ENCODE measurements at places on chromosomes 1 and 21.

GRCh38 chr1:182338806-182339370, 52.7 kb downstream of the GLUL start:
- no peak for DNase-seq

DNA sequence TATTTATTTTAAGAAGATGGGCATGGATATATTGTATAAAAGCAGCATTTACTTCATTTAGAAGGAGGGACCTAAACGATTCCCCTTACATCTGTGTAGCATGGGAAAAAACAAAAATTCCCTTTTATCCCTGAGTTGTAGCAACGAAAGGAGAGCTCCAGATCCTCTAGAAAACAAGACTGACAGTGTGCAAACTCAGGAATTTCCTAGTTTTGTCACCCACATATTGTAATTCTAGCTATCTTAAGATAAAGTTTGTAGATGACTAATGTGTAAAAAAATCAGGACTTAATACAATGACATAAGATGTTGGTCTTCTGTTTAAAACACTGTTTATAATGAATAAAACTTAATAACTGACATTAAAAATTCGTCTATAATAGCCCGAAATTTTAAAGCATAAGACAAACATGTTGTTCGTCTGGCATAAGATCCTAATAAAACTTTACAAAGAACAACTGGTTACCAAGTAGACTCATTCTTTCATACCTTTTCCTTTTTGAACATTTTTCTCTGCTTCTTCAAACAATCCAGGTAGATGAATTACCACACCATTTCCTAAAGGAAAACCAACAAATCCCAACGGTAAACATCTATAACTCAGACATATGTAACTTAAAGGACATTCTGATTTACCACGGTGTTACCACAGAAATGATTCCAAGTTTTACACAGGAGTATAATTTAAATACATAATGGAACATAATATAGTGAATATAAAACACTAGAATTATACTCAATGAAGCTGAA, 15.2 kb downstream of the ADSS2 start:
- no peak for DNase-seq

DNA sequence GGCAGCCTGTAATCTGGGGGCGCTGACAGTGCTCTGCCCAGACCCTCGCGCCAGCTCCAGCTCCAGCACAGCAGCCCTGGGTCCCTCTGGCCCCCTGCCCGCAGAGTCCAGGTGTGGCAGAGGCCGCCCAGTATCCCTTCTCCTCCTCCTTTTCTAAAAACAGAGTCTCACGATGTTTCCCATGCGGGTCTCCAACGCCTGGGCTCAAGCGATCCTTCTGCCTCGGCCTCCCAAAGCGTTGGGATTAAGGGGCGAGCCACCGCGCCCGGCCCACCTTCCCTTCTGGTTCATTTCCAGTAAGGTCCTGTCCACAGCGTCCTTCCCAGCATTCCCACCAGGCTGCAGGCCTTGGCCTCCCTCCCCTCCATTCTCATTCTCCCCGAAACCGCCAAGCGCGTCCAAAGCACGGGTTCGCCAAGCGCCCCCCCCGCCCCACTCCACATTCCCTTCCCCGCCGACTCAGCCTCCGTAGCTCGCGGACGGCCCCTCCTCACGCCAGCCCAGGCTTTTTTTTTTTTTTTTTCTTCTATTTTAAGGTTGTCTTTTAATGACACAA, 2.0 kb upstream of the PCBP3 start:
- DNase-seq = no peak

GRCh38 chr1:45122724-45123123, 83.7 kb downstream of the ZSWIM5 start:
- no peak for DNase-seq

- no peak for DNase-seq
Observed at GRCh38 chr1:44077421-44077820, 41.2 kb upstream of the KLF17 start.

GRCh38 chr1:92728697-92729096, 56.2 kb downstream of the EVI5 start:
- no peak for DNase-seq

- DNase-seq = no peak
Observed at GRCh38 chr1:119865627-119866026, 30.7 kb downstream of the ADAM30 start.

DNA sequence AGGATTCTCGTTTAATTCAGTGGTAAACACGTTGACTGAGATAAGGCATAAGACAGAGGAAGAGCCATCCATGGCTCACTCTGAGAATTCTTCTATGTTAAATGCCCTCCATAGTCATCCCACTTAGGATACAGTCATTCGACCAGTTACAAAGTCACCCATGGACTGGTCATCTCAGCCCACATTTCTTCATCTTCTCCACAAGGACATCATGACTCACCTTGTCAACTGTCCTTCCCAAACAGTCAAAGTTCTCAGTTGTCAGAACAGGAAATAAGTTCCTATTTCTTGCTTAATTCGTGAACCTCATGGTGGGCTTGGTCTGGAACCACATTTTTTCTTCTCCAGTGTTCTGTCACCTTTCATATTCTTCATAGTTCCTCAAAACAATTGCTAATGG, 133.2 kb downstream of the TGFB2 start:
- no peak for DNase-seq

GRCh38 chr1:99970713-99971255, 988 bp downstream of the SLC35A3 start:
- no peak for DNase-seq

DNA sequence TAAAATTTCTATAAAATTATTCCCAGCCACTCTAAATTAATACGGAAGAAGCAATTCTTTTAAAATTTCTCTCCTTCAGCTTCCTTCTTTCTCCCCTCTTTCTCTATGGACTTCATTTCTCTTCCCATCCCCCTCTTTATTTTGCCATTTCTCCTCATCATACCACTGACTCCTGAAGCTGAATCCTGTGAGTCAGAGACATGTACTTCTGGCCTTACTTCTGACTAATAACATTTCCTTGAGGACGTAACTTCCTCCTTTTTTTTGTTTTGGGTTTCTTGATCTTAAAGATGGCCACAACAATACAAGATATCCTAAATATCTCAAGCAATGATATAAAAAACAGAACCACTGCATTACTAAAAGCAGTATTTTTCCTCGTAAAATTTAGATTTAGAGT, 63.6 kb upstream of the DENND1B start:
- no peak for DNase-seq

- no peak for DNase-seq
Observed at GRCh38 chr1:38994196-38994595, 3.1 kb downstream of the AKIRIN1 start.

DNA sequence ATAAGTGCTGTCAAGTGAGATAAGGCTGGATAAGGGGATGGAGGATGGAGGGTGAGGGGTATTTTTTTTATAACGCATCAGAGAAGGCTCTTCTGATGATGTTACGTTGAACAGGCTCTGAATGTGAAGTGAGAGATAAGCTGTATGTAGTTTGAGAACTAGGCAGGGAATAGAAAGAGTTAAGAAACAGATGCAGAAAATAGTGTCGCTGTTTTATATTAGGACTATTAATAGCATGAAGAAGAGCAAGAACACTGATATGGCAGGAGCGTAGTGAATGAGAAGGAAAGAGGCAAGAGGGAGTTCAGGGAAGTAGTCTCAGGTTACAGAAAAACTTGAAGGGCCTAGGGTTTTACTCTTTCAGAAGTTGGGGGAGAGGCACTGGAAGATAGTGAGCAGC, 59.8 kb downstream of the GPR88 start:
- no peak for DNase-seq

DNA sequence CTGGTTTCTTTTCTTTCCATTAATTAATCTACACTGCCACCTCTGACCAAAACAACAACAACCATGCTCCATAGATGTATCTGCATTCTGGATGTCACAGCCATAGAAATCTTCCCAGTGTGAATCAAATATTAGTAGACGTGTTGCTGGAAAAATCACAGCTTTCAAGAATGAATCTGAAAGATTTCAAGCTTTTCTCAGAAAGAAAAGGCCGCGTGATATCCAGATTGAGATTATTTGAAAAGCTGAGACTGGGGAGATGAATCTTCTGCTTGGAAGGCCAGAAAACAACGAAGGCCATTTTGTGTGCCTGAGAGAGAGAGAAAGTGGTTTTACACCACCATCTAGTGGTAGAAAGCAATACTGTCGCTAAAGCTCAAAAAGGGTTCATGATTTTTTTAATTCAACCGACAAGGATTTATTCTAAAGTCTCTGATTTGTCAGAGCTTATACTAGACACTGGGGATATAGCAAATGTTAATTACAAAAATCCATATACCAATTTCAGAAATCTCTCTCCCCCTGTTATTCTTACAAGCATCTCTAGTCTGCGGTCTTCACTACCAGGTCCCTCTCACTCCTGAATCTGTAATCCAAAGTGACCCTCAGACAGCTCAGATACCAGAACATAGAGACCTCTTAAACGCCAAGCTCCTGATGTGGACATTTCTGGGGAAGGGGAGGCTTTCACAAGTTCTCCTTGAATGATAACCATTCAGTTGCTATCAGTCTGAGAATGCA, 87.5 kb upstream of the SGIP1 start:
- DNase-seq = no peak

GRCh38 chr1:52402860-52403240, 1.4 kb downstream of the ORC1 start:
- DNase-seq = no peak

DNA sequence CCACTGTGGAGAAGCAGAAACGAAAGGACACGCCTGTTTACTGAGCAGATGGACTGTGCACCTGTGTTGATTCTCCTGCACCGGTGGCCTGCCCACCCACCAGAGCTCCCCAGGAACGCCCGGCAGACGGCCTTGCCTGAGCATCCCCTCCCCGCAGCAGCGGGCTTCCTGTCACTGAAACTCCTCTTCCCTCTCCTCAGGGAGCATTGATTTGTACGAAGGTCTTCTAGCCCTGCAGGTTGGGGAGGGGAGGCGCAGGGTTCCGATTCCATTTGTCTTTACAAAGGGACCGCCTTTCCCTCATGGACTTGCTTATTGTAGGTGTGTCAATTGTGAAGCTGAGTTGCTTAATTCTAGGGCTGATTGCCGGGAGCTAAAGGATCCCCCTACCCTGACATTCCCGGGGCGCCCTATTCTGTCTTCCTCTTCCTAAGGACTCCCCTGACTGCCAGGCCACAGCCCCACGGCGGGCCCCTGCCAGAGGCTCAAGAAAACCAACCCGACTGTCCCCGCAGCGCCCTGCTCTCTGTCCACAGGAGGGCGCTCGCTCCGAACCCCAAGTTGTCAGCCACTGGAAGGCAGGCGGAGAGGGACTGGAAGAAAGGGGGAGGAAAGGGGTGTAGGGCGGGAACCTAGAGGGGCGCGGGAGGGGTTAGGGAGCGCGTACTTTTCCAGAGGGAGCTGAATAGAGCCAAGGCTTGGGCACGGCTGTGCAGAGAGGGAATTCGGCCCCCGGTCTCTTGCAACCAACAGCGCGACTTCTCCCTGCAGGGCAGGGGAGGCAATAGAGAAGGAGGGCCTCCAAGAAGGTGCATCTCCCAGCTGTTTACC, 2.8 kb downstream of the S100A6 start:
- no peak for DNase-seq

GRCh38 chr1:39758556-39759435, 12.4 kb downstream of the OXCT2 start:
- no peak for DNase-seq

DNA sequence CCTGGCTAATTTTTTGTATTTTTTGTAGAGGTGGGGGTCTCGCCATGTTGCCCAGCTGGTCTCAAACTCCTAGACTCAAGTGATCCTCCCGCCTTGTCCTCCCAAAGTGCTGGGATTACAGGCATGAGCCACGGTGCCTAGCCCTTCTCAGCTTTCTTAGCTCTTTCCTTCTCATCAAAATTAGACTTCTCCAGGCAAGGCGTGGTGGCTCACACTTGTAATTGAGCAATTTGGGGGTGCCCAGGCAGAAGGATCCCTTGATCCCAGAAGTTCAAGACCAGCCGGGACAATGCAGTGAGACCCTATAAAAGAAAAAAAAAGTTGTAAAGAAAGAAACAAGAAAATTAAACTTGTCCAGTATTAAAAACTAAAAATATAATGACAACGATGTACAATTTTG, 112.6 kb upstream of the ERRFI1 start:
- no peak for DNase-seq

DNA sequence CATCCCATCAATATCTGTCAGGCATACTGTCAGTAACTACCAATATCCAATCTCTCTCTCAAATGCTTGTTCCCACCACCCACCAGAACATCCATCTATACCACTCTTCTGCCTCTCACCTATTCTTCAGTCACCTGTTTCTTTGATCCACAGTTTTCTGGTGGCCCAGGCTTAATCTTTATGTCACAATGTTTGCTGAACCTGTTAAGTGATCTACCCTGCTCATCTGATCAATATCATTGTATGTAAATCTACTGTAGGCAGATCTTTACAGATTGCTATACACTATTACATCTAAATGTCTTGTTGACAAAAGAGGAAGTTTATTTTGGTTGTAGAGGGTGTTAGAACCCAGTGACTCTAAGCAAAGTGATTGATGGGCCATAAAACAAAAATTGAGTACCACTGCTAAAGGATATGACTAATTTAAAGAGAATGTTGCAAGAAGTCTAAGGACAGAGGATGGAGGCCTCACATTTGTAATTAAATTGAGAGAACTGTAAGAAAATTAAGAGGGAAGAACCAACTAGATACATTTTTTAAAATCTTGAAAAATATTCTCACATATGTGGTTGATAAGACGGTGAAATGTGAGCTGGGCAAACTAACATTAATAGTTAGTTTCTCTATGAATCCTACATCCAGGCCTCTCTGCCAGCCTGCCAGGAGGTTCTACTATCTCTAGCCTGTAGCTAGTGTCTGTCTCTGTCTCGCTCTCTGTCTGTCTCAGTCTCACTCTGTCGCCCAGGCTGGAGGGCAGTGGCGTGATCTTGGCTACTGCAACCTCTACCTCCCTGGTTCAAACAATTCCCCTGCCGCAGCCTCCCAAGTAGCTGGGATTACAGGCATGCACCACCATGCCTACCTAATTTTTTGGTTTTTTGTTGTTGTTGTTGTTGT, 34.1 kb downstream of the EGLN1 start:
- no peak for DNase-seq

DNA sequence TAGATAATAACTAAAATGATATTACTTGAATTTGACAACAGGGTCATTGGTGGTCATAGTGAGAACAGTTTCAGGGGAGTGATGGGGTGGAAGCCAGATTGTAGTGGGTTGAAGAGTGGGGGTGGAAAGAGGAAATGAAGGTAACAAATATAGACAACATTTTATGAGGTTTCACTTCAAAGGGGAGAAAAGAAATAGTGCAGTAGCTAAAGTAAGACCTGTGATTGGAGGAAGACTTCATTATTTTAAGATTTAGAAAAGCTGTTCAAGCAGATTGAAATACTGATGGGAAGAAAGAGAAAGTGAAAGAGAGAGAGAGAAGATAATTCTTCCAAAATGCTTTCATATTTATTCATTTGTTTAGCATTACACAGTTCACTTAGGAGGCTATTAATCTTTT, 52.0 kb upstream of the KCNA3 start:
- no peak for DNase-seq
